ENCODE measurements at places on chromosomes 11 and 22.

DNA sequence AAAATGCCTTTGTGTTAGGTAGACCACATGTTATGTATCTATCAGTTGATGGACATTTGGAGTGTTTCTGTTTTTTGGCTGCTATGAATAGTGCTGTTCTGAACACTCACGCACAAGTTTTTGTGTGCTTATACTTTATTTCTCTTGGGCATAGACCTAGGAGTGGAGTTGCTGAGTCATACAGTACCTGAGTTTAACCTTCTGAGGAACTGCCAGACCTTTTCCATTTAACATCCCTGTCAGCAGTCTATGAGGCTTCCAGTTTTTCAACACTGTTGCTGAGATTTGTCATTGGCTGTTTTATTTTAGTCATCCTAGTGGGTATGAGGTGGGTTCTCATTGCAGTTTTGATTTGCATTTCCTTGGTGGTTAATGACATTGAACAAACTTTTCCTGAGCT lies 4.4 kb downstream of the CTTN start:
- no peaks in the 10 kb centered on the region for H3K27me3 ChIP-seq
- no peaks in the 10 kb centered on the region for H3K36me3 ChIP-seq
- peaks cover 40% of the 10 kb centered on the region for H3K4me1 ChIP-seq
- peak overlapping the region; percentile 52 for H3K27ac ChIP-seq
- H3K4me3 ChIP-seq = no peak overlapping the region

DNA sequence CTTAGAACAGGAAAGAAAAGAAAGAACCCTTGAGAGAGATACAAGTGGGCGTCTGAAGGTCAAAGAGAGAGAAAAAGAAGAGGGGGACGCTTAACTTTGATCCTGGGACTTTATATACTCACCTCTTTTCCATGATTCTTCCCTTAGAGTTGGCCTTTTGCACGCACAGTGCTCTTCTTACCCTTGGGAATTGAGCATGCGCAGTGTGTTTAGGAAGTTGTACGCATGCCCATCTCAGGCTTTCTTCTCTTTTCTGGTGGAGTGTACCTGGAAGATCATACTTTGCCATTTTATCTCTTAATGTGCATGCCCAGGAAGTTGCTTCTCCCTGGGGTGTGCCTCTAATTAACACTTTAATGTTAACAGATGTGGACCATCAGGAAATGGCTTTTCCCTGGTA lies 229.6 kb upstream of the ANO3 start:
- no peak for DNase-seq
- no peaks in the 10 kb centered on the region for H3K36me3 ChIP-seq
- H3K4me1 ChIP-seq = no peaks in the 10 kb centered on the region
- H3K4me3 ChIP-seq = no peak overlapping the region

DNA sequence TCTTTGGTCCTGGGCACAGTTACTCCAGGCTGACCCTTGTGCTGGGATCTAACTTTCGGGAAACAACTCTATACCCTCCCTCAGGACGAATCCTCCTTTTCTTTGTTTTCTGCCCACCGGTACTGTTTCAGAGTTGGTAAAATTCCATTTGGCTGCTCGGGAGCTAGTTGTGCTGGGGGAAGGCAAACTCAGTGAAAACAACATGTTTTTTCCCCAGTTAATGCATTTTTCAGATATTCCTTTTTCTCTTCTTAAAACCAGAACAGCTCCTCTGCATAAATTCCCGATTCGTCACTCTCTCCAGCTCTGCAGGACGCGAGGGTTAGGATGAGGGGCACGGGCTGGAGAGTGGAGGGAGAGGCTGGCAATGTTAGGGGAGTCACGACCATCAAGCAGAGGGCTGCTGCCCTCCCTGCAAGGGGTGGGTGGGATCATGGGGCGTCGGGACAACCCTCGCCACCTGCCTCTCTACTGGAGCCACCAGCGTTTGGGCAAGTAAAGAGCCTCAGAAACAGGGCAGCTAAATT lies 31.3 kb downstream of the LRRC10B start:
- H3K27me3 ChIP-seq = no peaks in the 10 kb centered on the region
- H3K36me3 ChIP-seq = no peaks in the 10 kb centered on the region
- H3K4me1 ChIP-seq = no peaks in the 10 kb centered on the region
- no peak for DNase-seq

- H3K27me3 ChIP-seq = no peaks in the 10 kb centered on the region
- H3K27ac ChIP-seq = no peak overlapping the region
- H3K4me1 ChIP-seq = no peaks in the 10 kb centered on the region
- no peak overlapping the region for H3K4me3 ChIP-seq
- DNase-seq = peak; percentile 8
- no peaks in the 10 kb centered on the region for H3K36me3 ChIP-seq
Measured at GRCh38 chr22:47030881-47031627, 268.6 kb downstream of the TBC1D22A start.

DNA sequence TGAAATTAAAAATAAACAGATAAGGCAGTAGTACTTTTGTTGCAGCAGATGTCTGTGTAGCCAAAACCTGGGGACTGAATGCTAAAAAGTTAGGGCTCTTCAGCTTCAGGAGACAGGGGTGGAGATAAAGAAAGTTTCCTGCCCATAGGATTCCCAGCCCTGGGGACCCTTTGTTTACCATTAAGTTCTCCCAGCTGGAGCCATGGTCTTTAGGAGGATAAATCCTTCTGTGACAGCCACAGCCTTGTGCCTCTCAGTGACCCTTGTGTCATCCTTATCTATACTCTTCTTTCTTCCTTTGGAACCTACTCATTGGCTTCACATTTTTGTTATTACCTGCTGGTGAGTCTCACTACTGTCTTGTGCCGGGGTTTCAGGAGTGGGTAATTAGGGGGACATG lies at the start of gene OR51M1:
OR51M1 (plus strand) TSS at position 237 of the 400 bp plus-strand sequence. CDS start 5,587 bp downstream, outside the sequence.
- H3K27ac ChIP-seq = no peak within 1 kb of the TSS
- no peak for DNase-seq
- H3K4me3 ChIP-seq = no peak within 1 kb of the TSS
- no peaks in the 10 kb centered on the region for H3K4me1 ChIP-seq

GRCh38 chr11:45237711-45238315 lies 48.3 kb downstream of the SYT13 start:
- no peak overlapping the region for H3K4me3 ChIP-seq
- H3K36me3 ChIP-seq = no peaks in the 10 kb centered on the region
- H3K27ac ChIP-seq = no peak overlapping the region
- no peaks in the 10 kb centered on the region for H3K4me1 ChIP-seq

DNA sequence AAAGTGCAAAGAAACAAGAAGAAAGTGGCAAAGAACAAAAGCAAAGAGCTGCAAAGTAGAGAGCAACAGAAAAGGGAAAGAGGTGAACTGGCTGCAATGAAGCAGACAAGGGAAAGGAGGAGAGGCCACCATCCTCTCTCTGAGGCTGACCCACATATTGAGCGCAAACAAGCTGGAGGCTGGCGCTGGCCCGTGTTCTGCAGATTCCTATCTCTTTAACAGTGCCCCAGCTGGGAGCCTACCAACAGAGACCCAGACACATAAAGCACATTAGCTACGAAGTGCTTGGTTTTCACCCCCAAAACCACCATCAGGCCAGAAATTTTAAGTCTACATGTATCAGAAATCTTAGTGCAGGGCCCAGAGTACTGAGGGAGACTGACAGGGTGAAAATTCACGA lies 17.6 kb downstream of the NCAPD3 start:
- DNase-seq = no peak
- no peak overlapping the region for H3K4me3 ChIP-seq
- no peaks in the 10 kb centered on the region for H3K27me3 ChIP-seq
- no peaks in the 10 kb centered on the region for H3K36me3 ChIP-seq
- no peak overlapping the region for H3K27ac ChIP-seq
- H3K4me1 ChIP-seq = no peaks in the 10 kb centered on the region

GRCh38 chr11:34448223-34448994 lies 9.7 kb downstream of the CAT start:
- H3K4me3 ChIP-seq = no peak overlapping the region
- H3K36me3 ChIP-seq = peaks cover 34% of the 10 kb centered on the region
- no peak for DNase-seq
- H3K4me1 ChIP-seq = peaks cover 10% of the 10 kb centered on the region
- H3K27ac ChIP-seq = no peak overlapping the region

DNA sequence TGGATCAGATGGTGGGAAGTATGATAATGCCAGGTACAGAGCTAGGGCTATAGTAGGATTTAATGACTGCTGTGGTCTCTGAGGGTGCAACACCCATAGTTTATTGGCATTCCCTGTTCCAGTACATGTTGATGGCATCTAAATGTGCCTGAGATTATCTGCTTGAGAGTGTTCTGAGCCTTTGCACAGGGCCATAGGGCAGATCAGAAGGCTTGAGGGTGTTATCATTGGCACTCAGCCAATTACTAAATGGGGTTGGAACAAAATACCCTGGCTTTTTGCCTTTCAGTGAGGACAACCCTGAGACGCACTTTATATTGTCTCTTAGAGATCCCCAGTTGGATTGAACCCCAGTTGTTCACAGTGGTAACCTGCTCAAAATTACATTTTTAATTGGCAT lies 6.7 kb downstream of the SLC5A12 start:
- H3K27me3 ChIP-seq = no peaks in the 10 kb centered on the region
- no peaks in the 10 kb centered on the region for H3K36me3 ChIP-seq
- H3K27ac ChIP-seq = no peak overlapping the region
- no peak for DNase-seq

DNA sequence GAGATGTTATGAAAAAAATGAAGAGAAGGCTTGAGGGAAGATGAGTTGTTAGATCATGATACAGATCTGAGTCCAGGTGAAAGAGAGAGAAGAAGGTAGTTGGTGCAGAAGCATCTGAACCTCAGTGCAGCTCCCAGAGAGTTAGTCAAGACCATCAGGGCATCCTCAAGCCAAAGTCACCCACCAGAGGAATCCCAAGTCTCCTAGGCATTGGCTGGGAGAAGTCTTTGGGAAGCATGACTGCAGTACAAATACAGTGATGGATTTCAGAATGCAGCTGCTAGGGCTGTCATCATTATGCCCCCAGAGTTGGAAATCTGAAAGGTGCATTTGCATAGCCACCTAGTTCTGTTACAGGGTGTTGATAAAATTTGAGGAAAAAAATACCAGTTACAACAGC lies 59.7 kb upstream of the GALNT18 start:
- no peak for DNase-seq
- H3K4me1 ChIP-seq = no peaks in the 10 kb centered on the region
- no peak overlapping the region for H3K4me3 ChIP-seq
- H3K36me3 ChIP-seq = no peaks in the 10 kb centered on the region
- H3K27me3 ChIP-seq = no peaks in the 10 kb centered on the region
- no peak overlapping the region for H3K27ac ChIP-seq

GRCh38 chr11:33323421-33323820 lies 66.2 kb downstream of the HIPK3 start:
- no peak overlapping the region for H3K27ac ChIP-seq
- no peaks in the 10 kb centered on the region for H3K36me3 ChIP-seq
- H3K27me3 ChIP-seq = no peaks in the 10 kb centered on the region
- peaks cover 39% of the 10 kb centered on the region for H3K4me1 ChIP-seq

GRCh38 chr22:36835903-36836302 lies 19.1 kb upstream of the PVALB start:
- H3K36me3 ChIP-seq = no peaks in the 10 kb centered on the region
- no peaks in the 10 kb centered on the region for H3K27me3 ChIP-seq
- DNase-seq = no peak
- no peak overlapping the region for H3K4me3 ChIP-seq

DNA sequence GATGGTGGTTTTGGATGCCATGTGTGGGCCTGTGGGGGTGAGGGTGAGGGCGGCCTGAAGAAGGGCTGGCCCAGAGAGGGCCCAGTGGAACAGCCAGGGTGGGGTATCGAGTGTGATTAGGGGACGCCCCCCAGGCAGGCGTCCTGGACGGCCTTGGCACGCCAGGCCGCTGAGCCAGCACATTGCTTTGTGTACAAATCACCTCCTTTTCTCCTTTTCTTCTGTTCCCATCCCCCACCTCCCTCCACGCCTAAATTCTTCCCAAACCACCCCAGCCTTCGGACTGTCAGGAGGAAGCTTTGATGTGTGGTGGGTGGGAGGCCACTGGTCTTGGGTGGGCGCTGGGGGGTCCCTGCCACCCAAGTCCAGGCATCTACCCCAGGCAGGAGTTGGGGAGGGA lies 7.8 kb upstream of the CD248 start:
- DNase-seq = no peak
- H3K4me3 ChIP-seq = no peak overlapping the region
- H3K4me1 ChIP-seq = no peaks in the 10 kb centered on the region
- no peaks in the 10 kb centered on the region for H3K36me3 ChIP-seq
- no peak overlapping the region for H3K27ac ChIP-seq

- H3K4me1 ChIP-seq = peaks cover 46% of the 10 kb centered on the region
- no peaks in the 10 kb centered on the region for H3K27me3 ChIP-seq
- H3K36me3 ChIP-seq = no peaks in the 10 kb centered on the region
- no peak overlapping the region for H3K27ac ChIP-seq
- no peak overlapping the region for H3K4me3 ChIP-seq
- no peak for DNase-seq
Measured at GRCh38 chr22:39173050-39173706, 20.7 kb upstream of the CBX7 start.

DNA sequence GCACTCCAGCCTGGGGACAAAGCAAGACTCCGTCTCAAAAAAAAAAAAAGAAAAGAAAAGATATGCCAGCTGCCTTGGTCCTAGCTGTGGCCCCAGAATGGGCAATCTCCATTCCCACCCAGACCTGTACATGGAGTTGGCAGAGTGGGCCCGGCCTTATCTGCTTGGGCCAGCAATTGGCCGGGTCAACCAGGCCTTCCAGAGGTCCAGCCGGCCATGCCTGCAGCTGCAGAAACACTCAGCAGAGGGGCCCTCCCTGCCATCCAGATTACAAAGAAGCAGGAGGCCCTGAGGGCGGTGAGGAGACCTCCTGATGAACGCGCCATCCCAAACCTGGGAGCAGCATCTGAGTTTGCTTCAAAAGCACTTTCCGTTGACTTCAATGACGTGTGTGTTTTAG lies 26.9 kb upstream of the ARFGAP3 start:
- peak overlapping the region; percentile 94 for H3K27ac ChIP-seq
- H3K27me3 ChIP-seq = no peaks in the 10 kb centered on the region
- peaks cover 90% of the 10 kb centered on the region for H3K36me3 ChIP-seq
- no peak overlapping the region for H3K4me3 ChIP-seq
- peaks cover 26% of the 10 kb centered on the region for H3K4me1 ChIP-seq
- no peak for DNase-seq

DNA sequence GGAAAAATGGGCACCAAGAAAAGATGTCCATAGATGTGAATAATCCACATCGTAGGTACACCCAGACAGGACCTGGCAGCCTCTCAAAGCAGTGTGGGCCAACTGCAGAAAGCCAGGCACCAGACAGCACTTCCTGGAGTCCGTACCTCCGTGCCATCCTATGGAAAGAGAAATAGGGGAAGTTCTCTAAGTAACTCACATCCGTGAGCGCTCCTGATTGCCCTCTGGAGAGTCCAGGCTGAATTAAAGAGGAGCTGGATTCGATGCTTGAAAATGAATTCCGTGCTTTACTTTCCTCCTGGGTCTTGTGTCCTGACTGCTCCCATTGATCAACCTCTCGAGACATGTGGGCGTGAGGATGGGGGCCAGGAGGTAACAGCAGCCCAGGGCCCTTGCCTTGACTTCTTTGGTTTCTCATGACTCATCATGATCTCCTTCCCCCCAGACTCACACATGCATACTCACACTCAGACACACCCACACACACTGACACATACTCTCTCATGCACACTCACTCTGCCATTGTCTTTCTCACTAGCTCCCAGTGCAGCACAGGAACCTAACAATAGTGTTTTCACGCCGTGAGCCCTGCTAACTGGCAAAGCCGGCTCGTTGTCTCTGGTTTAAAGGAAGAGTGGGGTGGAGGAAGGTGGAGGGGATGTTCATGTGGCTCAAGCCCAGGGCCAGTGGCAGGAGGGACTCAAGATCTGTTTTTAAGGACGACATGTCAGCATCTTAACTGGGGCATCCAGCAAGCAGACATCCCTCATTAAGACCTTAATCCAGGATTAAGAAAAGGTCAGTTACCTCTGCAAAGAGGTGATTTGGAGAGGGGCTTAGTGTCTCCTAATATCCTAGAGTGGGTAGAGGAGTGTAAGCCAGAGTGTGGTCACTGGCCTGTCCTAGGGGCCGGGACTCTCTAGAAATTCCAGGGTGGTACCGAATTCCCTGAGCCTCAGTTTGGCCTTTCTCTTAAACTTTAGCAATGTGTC lies 104.2 kb downstream of the SCN3B start:
- H3K27ac ChIP-seq = peak overlapping the region; percentile 29
- no peaks in the 10 kb centered on the region for H3K36me3 ChIP-seq
- H3K4me1 ChIP-seq = peaks cover 16% of the 10 kb centered on the region
- no peaks in the 10 kb centered on the region for H3K27me3 ChIP-seq
